ENCODE measurements at places on chromosomes 12 and 14.

DNA sequence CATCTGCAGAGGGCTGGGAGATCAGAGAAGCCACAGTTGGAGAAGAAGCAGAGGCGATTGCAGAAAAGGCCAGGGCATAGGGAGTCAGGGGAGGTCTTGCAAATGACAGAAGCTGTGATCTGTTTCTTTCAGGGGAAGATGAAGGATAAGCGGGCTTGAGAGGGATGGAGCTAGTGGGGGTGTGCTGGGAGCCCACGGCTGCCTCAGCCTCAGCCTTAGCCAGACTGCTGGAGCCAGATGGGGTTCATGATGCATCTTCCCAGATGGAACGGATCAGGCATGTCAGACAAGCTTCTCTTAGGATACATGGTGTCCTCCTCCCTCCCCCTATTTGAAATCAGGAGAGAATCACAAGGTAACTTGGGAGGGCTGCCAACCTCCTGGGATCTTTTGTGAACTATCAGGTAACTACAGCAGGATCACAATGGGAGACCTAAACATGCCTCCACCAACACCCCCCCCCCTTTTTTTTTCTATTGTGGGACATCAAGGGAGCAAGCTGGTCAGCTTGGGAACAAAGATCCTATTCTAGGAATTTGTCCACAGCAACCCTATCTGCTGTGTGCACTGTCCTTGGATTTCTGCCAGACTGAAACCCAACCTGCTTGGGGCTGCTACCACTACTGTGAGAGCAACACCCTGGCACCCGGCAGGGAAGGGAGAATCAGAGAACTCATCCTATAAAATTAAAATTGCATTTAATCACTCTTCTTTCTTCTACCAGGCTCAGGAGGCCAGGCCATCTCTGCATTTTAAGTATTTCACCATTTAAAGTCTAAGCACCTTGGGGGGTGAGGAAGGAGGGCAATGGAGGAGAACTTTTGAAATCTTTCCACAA, 10.7 kb upstream of the ATP2A2 start:
- no peak for DNase-seq

DNA sequence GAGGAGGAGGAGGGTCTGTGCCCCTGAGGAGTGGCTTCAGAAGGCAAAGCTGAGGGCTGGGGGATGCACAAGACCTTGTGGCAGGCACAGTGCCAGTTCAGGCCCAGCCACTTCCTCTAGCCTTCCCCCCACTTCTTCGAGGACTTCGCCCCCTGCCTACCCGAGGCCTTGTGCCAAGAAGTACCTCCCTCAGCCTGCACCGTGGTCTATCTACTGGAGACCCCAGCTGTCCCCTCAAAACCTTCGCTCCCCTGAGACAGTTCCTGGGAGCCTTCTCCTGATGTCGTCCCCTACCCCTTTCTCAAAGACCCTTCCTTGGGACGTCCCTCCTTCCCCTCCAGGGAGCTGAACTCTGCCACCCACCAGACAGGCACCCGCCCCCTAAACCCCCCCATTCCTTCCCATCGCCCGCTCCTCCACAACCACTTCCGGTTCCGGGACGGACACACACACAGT, 604 bp downstream of the ZNF384 start:
- no peak for DNase-seq

- DNase-seq = peak; percentile 41
Observed at GRCh38 chr12:63844391-63845341, at the start of gene SRGAP1. SRGAP1 (plus strand) TSS chr12:63844700; CDS start chr12:63844817, 117 bp downstream.

GRCh38 chr12:61137677-61138414, 1122.4 kb upstream of the USP15 start:
- DNase-seq = no peak

GRCh38 chr14:64410084-64410774, 22.1 kb downstream of the MTHFD1 start:
- peak; percentile 9 for DNase-seq

- DNase-seq = no peak
Observed at GRCh38 chr12:61869796-61870195, 390.4 kb upstream of the USP15 start.

GRCh38 chr14:92514844-92515514, 1.4 kb downstream of the RIN3 start:
- DNase-seq = no peak

All from progenitor cell of endocrine pancreas (in vitro differentiated cells).